ENCODE measurements at places on chromosomes 11 and 22.
A peak's percentile ranks its signal among the peaks of the same experiment; 100 is the strongest.

DNA sequence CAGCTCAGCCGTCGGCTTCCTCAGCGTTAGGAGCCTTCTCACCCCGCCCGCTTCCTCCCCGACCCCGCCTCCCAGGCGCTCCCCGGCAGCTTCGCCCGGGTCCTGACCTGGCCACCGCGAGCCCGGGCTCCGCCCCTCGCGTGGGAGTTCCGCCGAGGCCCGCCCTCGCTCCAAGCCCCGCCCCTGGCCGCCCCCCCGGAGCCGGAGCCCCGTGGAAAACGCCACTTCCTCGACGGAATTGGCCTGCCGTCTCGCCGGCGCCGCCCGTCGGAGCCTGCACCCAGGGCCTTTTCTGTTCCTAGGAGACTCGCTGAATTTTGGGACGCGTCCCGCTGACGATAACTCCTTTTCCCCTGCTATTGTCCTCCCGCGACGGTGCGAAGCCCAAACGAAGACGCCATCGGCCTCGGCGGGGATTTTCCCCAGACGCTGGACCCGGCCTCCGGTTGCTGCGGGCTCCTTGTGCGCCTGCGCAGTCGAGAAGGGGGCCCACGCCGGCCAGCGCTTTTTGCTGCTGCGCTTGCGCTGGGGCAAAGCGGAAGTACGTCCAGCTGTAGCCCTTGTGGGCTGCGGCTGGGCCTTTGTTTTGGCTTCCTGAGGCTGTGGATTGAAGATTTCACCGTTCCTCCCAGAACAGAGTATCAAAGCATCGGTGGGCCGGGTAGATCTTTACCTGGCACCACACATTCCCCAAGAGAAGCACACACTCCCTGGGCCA lies 10.0 kb downstream of the RELA start:
- DNase-seq: peak; percentile 88

DNA sequence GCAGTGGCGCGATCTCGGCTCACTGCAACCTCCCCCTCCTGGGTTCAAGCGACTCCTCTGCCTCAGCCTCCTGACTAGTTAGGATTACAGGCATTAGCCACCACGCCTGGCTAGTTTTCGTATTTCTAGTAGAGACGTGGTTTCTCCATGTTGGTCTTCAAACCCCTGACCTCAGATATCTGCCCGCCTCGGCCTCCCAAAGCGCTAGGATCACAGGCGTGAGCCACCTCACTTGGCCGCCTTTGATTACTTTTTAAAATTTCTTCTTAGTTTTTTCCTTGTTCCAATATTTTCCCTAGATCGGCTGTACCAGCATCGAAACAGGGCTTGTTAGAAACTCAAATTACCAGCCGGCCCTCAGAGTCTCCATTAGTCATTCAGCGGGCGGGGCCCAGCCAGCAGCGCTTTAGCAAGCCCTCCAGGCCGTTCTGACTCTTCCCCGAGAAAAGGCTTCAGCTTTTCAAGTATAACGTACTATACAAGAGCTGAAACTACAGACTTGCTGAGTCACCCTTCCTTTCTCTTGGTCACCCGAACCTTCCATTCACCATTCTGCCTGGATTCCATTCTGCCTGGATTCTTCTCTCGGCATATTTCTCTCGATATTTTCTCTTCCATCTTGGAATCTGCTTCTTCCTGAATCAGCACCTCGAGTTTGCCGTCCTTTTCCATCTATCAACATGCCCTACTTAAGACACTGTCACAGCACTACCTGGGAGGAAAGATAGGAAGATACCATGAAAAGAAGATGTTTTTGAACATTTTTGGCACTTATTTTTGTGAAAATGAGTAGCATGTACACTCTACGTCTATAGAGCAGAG lies 6.7 kb upstream of the CAPRIN1 start:
- no peak for DNase-seq

DNA sequence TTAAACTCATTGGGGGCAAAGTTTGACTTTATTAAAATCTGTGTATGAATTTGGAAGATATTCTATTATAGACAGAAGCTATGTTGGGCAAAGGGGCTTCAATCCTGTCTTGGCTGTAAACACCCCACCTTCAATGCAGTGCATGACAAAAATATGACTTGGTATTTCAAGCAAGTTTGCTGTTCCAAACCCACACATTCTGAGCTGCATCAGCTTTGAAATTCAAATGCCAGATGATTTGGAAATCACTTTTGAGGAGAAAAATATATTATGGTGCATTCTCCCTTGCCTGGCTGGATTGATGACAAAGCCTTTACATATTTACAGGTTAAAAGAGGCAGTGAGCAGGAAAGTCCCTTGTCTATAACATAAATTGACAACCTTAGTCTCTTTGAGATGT lies 760.0 kb downstream of the NELL1 start:
- DNase-seq: no peak

DNA sequence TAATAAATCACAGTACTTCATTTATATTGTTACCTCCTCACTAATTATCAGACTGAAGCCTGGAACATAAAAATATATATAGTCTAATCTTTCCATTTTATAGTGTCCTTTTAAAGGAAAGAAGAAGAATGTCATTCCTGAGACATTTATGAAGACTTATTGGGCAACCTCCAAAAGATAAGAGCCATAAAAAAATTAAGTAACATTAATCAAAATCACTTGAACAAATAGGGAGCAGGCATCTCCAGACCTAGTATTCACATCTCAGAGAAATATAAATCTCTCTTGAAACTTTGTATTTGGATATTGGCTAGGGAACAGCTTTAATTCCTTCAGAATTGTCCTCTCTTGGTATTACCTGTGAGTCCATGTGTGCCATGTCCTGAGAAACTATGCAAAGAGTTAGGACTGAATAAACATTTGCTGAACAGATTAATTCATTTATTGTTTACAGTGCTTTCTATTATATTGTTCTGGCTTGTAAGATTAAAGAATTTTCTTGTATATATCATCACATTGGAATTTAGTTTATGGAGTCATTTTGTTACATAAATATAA lies 530.5 kb upstream of the LRRC4C start:
- no peak for DNase-seq

DNA sequence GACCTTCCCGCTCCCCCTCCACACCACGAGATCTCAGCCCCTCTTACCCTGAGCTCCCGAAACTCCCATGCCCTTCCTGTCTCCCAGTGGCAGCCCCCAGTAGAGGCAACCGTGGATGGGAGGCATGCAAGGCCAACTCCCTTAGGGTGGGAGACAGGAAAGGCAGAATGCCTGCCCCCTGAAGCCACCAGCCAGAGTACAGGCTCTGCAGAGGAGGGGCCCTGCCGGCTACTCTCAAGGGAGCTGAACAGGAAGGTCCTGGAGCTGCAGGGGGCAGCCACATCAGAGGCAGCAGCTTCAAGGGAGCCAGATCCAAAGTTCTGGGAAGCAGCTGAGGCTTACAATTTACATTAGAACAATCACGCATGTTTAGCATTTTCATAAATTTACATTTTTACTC lies 38.3 kb downstream of the PDE2A start:
- no peak for DNase-seq

DNA sequence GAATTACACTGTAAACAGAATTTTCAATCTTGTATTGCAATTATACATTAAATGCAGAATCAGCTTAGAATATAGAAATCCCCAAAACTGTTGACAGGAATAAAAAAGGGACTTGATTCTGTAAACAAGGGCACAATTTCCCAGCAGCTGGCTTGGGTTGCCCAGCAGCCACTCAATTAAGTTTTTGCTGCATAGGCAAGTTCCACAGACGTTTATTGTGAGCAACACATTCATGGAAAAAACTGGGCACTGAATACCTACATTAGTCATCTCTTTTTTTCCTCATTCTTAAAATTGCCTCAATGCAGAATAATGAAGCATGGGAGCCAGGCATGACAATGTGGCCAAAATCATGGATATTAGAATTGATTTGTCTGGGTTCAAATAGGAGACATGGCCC lies 421.8 kb upstream of the ANO5 start:
- no peak for DNase-seq

DNA sequence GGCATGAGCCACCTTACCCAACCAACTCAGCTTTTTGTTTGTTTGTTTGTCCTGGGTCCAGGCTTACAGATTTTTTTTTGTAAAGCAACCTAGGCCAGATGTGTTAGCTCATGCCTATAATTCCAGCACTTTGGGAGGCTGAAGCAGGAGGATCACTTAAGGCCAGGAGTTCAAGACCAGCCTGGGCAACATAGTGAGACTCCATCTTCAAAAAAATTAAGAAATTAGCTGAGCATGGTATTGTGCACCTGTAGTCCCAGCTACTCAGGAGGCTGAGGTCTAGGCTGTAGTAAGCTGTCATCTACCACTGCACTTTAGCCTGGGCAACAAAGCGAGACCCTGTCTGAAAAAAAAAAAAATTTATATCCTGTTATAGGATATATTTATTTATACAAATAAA lies 28.7 kb upstream of the GRK2 start:
- no peak for DNase-seq

GRCh38 chr11:121482231-121483129 lies 29.7 kb upstream of the SORL1-AS1 start:
- no peak for DNase-seq

GRCh38 chr11:119865661-119866156 lies 136.7 kb upstream of the NECTIN1 start:
- DNase-seq: no peak

DNA sequence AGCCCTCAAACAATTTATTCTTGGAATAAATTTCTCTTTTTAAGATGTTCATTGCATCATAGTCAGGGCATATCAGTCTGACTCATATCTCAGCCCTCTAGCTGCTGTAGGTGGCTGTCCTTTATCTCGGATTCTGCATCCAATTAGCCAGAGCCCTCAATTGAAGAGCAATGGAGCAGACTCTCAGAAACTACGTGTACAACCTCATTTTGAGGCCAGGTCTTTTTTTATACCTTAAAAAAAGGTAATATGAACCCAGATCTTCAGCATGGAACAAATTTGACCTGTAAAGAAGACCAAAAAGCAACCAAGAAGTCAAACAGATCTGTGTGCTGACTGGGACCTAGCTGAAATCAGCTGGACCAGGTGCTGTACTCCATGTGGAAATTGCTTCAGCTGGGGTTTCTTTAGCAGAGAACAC lies 8.7 kb downstream of the OR52A5 start:
- DNase-seq: no peak

DNA sequence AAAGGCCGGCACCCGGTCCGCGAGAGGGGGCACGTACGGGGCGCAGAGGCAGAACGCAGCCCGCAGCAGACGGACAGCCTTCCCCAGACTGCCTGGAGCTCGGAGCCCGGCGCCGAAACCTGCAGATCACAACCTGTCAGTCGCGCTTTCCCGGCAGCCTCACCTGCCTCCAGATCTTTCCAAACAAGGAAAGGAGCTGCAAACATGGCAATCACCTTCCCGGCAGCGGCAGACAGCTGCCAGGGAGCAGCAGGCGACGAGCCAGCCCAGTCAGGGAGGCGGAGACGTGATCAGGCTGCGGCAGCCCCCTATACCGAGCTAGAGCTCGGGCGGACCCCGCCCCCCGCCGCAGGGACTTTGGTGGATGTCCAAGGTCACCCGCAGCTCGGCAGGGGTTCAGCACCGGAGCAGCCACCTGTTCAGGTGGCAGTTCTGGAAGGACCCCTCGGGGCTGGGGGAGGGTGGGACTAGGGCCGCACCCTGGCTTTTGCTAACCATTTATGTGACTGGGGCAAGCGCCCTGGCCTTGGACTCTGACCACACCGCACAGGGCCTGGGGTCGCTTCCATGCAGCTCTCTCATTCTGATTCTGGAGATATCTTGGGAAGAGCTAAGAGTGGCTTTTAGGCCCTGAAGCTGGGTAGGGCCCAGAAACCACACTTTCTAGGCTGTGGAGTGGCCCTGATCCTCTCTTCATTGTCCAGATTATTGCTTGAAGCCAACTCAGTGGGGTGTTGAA lies 143.8 kb downstream of the NECTIN1 start:
- DNase-seq: no peak

DNA sequence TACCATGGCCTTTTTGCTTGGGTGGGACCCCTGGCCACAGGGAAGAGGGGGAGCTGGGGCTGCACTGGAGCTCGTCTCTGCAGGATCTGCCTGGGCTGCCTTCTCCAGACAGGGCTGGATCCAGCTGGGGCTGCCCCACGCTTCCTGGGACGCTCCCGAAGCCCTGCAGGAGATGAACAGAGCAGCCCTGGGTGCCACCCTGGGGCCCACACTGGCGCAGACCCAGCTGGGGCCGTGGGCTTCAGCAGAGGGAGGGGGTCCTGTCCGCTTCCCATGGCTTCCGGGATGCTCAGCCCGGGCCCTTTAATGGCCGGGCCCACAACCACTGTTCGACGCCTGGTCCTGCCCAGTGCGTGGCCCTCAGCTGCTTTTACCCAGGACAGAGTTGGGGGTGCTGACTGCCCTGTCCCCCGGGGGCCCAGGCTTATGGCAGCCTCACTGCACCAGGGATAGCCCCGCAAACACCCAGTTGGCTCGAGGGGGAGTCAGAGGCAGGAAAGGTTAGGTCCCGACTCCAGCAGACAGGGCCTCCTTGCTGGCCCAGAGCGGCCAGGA lies 12.0 kb downstream of the TSPO start:
- DNase-seq: no peak

DNA sequence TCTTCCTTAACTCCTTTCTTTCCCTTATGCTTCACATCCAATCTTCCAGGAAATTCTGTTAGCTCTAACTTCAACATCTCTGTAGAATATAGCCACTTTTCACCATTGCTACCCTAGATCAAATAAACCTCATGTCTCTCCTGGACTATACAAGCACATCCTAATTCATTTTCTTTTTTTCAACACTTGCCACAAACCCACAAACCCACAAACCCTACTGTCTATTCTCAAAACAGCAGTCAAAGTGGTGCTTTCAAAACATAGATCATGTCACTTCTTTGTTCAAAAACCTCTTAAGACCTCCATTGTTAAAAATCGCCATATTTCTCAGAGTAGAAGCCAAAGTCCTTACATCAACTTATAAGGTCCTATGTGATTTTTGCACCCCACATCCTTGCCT lies 94.3 kb downstream of the PIWIL4 start:
- no peak for DNase-seq

- no peak for DNase-seq
These were observed 2.1 kb upstream of the TMPRSS4 start for GRCh38 chr11:118074785-118075184.

DNA sequence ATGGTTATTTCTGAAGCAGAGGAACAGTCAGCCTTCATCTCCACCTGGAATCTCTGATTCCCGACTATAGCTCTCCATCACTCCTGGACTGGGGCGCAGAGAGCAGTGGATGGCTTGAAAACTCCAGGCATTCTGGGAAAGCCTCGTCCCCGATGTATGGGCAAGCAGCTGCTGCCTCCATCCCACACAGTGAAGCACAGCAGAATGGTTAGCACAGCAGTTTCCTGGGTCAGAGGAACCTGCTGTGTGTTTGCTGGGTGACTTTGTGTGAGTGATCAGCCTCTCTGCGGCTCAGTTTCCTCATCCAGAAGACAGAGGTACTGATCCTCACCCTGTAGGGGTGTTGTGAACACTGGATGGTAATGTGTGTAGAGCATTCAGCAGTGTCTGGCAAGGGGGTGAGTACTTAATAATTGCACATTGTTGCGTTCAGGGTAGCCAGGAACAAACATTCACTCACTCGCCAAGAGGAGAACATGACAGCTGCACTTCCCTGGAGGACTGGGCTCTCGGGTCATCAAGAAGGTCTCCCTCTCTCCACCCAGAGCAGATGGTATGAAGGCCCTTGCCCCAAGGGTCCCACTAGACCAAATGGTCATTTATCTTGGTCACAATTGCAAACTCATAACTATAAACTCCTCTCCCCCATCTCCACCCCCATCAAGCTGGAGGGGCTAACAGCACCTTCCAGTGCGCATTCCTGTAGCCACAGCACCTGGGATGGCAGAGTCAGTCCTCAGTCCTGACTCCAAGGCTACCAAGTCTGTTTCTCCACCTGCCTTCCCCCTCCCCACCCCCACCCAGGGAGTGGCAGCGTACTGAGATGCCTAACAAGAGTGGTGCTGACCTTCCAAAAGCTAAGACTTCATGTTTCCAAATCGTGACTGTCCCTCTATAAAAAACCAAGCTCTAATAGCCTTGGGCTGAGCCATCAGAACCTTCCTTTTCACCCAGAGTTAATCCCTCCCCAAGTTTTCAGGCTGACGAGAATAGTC lies 1.5 kb upstream of the CHST1 start:
- DNase-seq: no peak

Measured in caudate nucleus (tissue), 63 donors.